ENCODE measurements at places on chromosomes 12 and 14. TPM values are rescaled to one million over a fixed set of nuclear protein-coding genes. Genes with fewer than 3 reads are reported as not detected.

Gene METTL1
- 68.7 TPM for total RNA-seq

Gene DPPA3
- not detected for total RNA-seq

Gene WNT1
- not detected for total RNA-seq

Gene ARG2
- total RNA-seq = 1.3 TPM

Gene GALNT16
- total RNA-seq = 3.9 TPM

Gene CBLN3
- total RNA-seq = 1.4 TPM

Gene HSPA2
- total RNA-seq = 40.2 TPM

Measured in A549 treated with RU486 at 1 μM for 4 hours (cell line).